ENCODE measurements at places on chromosomes 1 and 21.

DNA sequence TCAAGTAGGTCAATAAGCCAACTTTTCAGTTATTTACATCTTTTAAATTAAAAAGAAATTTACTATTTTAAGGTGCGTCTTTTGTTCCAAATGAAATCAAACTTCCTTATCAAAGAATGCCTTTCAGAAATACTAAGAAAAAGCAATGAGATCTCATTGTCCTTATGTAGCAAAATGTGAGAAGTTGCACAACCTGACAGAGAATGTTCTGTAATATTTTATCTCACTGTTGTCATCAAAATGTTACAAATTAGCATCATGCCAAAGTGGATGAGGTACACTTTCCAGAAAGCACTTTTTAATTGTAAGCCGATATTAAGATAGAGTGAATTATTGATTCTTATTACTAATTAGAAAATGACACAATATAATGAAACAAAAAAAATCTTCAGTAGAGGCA is 50.4 kb downstream of the KCNT2 start:
- no peak for DNase-seq

DNA sequence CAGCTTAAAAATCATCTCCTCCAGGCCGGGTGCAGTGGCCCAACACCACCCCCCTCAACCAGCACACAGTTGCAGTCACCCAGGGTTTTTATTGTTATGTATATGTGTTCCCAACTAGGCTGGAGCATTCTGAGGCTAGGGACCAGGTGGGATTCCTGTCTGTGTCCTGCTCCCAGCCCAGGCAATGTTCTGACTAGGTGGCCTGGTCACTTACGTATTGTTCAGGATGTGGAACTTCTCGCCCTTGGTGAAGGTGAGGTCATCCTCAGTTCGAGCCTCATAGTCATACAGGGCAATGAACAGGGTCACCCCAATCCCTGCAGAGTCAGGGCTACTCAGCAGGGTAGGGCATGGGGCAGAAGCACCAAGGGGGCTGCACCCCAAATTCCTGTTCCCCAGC is 12.2 kb downstream of the FGR start:
- no peak for DNase-seq

GRCh38 chr1:67171574-67171955 is 5.3 kb downstream of the IL23R start:
- DNase-seq, result no peak

- DNase-seq, result no peak
Observed at GRCh38 chr1:112393631-112393974, 2.4 kb upstream of the CTTNBP2NL start.

GRCh38 chr1:117136749-117137148 is 15.2 kb upstream of the TRIM45 start:
- no peak for DNase-seq

GRCh38 chr21:31201548-31201947 is 142.5 kb downstream of the TIAM1 start:
- DNase-seq, result no peak

- DNase-seq, result no peak
Observed at GRCh38 chr1:20275319-20275925, 15.3 kb upstream of the VWA5B1 start.

- no peak for DNase-seq
Observed at GRCh38 chr1:147534386-147534785, 6.9 kb upstream of the BCL9 start.

- no peak for DNase-seq
Observed at GRCh38 chr1:56644064-56644918, 823 bp upstream of the PRKAA2 start.

DNA sequence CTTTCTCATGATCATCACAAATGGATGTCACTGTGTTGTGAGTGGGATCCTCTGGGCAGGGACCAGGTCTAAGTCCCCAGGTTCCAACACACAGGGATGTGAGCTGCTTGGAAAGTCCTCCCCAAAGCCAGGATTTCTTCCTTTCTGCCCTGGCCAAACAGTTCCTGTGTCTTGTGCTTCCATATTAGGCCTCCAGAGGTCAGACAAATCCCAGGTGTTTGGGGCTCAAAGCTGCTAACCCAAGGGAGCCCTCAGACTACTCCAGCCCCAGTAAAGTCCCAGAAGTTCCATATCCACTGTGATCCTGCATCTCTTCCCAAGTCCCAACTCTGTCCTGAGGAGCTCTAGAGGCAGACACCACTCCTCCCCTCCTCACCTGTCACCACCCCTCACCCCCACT is 27.7 kb upstream of the MAGOH start:
- no peak for DNase-seq

- no peak for DNase-seq
Observed at GRCh38 chr21:41426676-41427404, 801 bp downstream of the MX1 start.

DNA sequence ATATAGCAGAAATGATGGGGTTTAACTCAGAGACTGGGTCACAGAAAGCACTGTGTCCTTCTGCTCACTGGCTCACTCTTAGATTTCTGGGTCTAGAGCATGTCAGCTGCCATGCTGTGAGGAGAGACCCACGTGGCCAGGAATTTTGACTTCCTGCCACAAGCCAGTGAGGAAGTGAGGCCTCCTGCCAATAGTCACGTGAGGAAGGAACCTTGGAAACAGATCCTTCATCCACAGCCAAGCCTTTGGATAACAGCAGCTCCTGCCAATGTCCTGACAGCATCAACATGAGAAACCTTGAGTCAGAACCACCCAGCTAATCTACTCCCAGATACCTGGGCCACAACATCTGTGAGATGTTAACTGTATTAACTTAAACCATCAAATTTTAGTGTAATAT is 114.5 kb upstream of the PLPPR5 start:
- no peak for DNase-seq

- no peak for DNase-seq
Observed at GRCh38 chr1:56578138-56578962, 1.0 kb downstream of the PLPP3 start.

DNA sequence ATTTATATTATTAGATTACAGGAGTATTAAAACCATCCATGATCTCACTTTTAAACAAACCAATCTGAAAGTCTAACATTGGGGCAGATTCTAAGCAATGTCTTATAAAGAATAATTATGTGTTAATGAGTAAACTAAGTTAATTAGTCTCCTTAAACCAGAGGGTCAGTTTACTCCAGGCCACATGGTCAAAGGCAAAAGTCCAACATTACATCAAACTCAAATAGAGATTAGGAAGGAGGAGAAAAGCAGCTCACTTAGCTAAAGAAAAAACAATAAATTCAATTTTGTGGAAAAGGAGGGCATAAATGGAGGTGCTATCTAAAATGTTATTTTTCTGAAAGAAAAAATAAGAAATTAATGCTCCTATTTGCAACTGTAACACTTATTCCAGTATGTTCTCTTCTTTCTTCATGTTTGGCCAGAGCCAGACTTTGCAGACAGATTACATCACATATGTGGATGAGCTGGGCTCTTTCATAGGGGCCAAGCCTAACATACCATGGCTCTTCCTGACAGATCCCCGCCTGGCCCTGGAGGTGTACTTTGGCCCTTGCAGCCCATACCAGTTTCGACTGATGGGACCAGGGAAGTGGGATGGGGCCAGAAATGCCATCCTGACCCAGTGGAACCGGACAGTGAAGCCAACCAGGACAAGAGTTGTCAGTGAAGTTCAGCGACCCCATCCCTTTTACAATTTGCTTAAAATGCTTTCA is 24.3 kb upstream of the FMO2 start:
- DNase-seq, result no peak

- DNase-seq, result no peak
Observed at GRCh38 chr1:25724201-25724600, 75.8 kb upstream of the SELENON start.

DNA sequence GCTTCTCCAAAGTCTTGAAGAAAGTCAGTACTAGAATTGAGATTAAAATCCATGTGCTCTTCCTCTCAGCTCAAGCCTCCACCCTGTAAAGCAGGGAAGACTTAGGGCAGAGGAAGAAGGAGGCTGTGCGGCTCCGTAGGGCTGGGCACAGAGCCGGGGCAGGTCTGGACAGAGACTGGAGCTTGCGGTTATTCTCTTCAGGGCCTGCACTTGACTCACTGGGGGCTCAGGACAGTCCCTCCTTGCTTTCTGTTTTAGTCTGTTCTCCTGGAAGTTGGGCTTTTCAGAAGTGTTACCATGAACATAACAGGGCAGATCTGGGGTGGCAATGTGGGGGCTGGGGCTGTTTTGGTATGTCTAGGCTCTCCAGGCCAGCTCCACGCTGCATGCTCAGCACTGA is 21.6 kb upstream of the TRABD2B start:
- DNase-seq, result no peak

GRCh38 chr1:172147541-172147940 is 272.9 kb upstream of the C1orf105 start:
- no peak for DNase-seq

DNA sequence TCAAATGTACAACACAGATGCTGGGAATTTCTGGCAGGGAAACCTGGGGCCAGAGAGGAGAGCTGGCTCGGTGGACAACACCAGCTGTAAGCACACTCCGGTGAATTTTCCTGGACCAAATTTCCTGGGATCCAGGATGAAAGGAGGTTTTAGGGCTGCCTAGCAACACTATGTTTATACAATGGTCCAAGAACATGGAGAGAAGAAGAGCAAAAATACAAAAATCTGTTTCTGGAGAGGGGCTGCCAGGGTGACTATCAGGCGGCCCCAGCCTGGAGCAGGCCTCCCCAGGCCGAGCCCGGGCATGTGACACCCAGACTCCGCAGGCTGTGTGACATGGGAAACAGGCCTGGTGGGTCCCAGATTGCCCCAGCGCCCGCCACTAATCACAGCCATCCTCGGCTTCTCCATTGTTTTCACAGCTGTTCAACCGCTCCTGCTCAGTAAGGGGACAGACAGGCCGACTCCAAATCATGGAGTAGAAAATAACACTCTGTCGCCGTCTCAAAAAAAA is 336.0 kb upstream of the NFIA start:
- no peak for DNase-seq

DNA sequence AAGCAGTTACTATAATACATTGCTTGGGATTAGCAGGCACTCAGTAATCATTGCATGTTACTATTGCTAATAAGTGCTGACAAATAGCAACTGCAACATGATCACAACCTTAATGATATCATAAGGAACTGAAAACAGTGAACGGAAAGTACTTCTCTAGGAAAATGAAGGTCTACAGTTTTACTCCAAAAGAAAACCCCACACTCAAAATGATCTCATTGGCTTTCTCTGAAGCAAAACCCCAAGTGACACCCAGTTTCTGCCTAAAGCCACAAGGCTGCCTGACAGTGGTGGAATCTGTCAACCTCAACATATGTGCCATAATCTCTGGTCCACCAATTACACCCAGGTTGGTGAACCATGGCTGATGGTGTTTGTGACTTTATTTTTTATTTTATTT is 137.6 kb downstream of the PTGER3 start:
- no peak for DNase-seq

GRCh38 chr1:81542196-81542595 is 258.5 kb upstream of the ADGRL2 start:
- DNase-seq, result no peak
